Hematopoietic multipotent progenitor cell treated with erythropoietin and hydrocortisone succinate and interleukin-3 and kit ligand, for 17 days (in vitro differentiated cells): ENCODE measurements at places on chromosomes 4 and X.

DNA sequence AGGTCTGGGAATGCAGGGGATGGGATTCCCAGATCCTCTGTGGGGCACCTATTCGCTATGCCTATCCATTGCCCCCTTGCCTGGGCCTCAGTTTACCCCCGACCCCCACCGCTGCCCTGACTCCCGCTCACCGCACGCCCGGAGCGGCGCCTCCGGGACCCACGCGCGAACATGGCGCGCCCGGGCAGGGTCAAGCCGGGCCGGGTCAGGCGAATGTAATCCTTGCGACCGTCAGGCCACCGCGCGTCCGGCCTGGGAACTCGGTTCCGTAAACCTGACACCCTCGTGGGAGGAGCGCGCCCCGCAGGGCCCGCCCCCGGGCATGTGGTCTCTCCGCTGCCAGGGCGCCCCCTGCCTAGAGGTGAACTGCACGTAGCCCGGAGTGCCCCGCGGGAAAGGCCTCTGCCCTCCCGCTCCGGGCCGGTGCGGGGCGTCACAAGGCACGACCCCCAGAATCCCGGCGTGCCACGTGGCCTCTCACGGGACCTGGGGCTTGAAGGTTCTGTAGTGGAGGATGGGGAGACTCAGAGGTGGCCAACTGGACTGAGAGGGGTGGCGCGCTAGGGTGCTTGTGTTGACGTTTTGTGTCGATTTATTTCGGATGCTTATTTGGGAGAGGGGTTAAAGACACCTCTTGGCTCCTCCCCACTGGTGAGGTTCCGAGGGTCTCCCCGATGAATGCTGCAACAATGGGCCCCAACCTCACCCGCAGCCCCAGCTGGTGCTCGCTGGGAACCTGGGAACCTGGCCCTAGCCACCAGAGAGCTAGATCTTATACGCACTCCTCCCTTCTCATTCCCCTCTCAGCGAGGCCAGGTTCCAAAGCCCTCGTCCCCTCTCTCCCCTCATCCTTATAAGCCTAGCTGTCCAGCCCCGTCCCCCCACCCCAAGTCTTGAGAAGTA lies at the start of gene PRICKLE3:
Gene PRICKLE3, minus strand, starts transcription at position 249 of the 903 bp plus-strand sequence. Its CDS starts 76 bp downstream, at position 173.
- peak; percentile 44 for DNase-seq

- no peak for DNase-seq
Measured at GRCh38 chr4:5962416-5962815, 55.8 kb downstream of the C4orf50 start.

DNA sequence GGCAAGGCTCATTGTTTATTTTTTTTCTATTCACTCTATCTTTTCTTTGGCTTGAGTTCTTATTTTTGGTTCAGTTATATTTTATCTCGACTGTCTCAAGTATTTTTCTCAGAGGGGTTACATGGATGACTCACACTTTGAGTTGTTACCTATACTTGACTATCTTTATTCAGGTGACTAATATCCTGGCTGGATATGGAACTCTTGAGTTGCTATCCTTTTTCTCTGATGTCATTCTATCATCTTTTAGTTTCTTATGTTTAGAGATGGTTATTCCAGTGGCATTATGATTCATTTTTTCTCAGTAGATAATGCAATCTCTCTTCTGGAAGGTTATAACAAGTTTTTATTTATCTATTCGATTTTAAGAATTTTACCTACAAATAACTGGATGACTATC lies 117.9 kb downstream of the COX18 start:
- DNase-seq: no peak

DNA sequence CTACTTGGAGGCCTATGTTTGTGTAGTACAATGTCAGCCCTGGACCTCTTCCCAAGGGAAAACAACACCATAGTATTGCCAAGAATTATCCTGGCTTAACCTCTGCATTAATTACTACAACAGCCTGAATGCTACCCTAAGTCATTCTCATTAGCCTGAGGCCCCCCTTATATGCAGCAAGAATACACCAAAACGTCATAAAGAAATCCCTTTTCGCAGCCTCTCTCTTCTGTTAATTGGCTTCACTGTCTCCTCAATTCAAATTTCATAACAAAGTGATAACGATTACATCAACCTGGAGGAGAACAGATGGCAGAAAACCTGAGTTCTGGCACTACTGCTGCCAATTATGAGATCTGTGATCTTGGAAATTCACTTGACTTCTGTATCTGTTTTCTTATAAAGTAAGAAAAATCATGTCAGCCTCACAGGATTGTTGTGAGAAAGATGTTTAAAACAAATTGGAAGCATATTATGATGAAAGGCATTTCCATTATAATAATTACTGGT lies 1663.1 kb downstream of the STIM2 start:
- DNase-seq: no peak

- DNase-seq: no peak
Measured at GRCh38 chrX:133561251-133561650, 146.0 kb upstream of the GPC4 start.

GRCh38 chr4:144666539-144667175 lies 20.7 kb downstream of the HHIP start:
- DNase-seq: no peak
